GM23248 (cell line): ENCODE measurements at places on chromosomes 13 and 19.
A peak's percentile ranks its signal among the peaks of the same experiment; 100 is the strongest.

DNA sequence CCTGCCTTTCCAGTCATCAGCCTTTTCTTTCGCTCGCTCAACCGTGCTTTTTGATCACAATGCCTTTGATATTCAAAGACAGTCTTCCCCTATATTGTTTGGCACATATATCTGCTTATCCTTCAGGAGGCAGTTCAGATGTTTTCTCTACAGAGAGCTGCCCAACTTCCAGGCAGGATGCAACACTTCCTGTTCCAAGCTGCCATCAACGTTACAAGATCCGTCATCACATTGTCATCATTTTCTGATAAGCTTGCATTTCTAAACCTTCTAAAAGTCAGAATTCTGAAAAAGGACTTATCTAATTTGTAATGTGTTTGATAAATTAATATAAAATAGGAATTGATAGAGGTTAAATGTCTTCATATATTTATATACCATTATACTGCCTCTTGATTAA, 574.2 kb downstream of the TBC1D4 start:
- DNase-seq: no peak

GRCh38 chr19:45564131-45564780, 20.3 kb downstream of the OPA3 start:
- DNase-seq: no peak

DNA sequence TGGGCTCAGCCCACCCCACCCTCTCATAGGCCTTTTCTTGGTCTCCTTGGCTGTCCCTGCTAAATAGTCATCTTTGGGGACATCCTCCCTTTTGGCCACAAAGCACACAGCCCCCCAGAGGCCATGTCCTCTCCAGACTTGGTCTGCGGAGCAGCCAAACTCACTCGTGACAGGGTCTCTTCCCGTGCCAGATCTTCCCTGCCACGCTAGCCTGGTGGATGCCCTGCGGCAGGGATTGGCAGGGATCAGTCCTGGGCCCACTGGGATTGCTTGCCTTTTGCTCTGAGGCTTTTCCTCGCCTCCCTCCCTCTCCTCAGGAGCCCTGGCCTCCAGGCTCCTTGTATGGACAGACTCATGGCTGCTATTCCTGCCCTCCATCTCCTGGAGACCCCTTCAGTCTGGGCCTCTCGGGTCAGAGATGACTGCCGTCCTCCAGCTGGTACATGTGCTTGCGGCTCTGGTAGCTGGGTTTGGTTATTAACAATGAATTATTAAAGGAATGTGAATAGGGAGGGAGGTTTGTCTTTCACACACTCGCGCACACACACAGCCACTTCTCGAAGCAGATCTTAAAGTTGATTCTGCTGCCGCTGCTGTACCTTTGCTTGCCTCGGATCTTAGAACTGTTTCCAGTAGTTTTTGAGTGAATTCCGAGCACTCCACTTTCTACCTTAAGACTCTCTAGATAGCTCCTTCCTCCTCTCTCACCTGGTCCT, 45.1 kb downstream of the NFIX start:
- peak; percentile 35 for DNase-seq

GRCh38 chr13:73684286-73684685, 449.9 kb downstream of the KLF12 start:
- DNase-seq: no peak

DNA sequence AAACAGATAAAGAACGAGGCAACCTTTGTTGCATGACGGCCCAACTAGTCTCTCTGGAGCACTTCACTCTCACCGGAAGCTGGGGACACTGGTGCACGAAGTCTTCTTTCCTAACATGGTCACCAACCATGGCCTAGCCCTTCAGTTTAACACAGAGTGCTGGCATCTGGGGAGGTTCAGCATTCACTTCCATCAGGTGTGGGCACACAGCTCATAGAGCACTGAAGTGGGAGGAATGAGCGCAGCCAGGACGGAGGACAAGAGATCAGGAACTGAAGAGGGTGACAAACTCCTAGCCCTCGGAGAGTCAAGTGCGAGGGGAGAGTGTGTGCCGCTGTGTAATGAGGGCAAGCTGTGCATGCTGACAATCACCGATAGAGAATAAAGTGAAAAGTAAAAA, 92.4 kb downstream of the CDADC1 start:
- no peak for DNase-seq

GRCh38 chr19:15643387-15643786, 2.7 kb downstream of the CYP4F3 start:
- DNase-seq: no peak

DNA sequence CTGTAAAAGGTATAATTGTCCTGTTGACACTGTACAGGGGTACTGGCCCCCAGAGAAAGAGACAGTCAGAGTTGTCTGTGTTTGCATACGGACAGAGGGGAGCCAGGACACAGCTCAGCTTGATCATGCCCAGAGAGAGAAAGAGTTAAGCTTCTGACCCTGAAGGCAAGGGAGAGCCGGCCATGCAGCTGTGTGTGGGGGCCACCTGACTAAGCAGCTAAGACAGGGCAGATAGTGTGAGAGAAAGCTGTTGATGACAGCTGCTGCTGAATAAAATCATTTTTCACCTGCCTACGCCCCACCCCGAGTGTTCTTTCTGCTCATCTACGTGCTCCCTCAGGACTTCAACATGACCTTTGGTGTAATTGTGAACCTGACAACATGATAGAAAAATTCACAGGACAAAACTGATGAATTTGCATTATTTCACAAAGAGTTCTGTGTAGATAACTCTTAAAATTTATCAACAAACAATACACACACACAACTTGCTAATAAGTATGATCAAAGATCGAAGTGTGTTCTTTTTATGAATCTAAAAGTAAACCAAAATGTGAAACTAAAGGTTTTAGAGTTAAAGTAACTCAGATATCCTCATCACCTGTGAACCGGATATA, 1294.3 kb upstream of the ATXN8OS start:
- no peak for DNase-seq

- DNase-seq: no peak
Observed at GRCh38 chr13:28730762-28731161, 12.0 kb upstream of the SLC46A3 start.

DNA sequence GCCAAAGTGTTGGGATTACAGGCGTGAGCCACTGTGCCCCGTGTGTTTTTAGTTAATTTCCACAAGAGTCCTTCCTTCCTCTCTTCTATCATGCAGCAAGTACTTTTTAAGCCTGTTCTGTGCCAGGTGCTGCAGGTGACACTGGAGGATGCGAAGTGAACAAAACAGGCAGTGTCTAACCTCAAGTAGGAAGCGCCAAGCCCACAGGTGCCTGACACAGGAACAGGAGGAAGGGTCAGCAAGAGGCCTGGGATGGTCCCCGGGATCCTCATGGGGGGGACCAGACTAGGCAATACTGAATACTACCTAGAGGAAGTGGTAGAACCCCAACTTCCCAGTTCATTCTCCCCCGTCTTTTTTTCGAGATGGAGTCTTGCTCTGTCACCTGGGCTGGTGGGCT, 1.8 kb upstream of the CALR start:
- DNase-seq: no peak

DNA sequence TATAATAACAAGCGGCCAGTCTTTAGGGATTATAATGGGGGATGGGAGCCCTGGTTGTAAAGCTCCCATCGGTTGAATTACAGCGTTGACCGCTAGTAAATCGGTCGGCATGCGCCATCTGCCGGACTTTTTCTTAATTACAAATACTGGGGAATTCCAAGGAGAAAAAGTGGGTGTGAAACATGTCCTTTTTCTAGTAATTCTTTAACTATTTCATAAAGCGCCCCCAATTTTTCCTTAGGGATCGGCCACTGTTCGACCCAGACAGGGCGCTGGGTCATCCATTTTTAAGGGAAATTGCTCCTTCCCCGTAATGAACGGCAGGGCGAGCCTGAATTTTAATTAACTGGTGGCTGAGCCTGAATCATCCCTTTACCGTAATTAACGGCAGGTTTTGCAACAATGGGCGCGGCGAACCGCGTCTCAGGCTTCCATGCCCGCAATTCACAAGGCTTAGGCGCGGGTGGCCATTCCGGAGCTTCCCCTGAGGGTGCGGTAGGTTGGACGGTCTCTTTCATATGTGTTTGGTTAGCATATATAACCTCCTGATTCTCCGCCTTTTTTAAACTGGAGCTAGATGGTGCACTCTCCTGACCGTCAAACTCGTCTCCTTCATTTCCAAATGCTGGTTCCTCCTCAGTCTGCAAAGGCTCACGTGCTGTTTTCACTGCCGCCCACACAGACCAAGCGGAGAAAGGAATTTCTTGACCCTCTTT, 30.2 kb upstream of the EVI5L start:
- peak; percentile 87 for DNase-seq

- no peak for DNase-seq
Observed at GRCh38 chr13:111472083-111472482, 151.6 kb downstream of the TEX29 start.

GRCh38 chr13:46181840-46182490, at the start of gene LCP1:
Gene LCP1 (minus strand): TSS chr13:46182177. CDS start chr13:46159662, 22,515 bp downstream.
- DNase-seq: no peak
